ENCODE measurements at places on chromosomes 1 and 21.

GRCh38 chr1:198647055-198647454 is 8.2 kb downstream of the PTPRC start:
- DNase-seq, result no peak

DNA sequence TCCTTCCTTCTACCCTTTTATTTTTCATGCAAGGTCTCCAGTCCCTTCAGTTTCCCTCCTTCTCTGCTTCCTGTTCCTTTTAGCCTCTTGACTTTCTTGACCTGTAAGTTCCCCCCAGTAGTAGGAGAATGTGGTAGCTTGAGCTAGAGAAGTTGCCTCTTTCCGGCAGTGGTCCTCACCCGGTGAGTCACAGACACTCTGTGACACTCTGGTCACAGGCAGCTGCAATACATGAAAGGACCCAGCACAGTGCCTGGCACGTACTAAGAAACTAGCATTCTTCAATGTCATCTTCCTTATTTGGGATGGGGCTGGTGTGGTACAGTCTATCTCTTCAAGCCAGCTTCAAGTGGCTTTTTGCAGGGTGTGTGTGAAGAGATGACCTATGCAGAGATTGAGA is 16.0 kb downstream of the PFKFB2 start:
- DNase-seq, result no peak

- no peak for DNase-seq
Measured at GRCh38 chr1:184352776-184353175, 34.1 kb upstream of the C1orf21 start.

DNA sequence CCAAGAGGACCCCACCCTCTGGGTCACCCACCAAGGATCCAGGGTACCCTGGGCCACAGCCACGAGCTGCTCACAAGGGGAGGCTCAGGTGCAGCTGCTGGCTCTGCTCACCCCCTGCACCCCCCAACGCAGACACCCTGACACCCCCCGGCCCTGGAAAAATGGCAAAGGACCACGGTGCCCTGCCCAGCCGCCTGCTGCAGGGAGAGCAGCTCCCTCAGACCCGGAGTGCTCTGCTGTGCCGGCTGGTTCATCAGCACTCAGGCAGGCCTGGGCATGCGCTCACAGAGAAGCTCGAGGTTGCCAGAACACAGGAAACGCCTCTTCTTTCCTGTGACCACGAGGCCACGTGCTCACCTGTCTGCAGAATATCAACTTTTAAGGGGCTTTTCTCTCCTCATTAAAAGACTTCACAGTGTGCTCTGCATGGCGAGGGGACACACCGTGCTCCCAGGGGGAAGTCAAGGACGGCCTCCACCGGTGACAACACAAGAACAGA is 4.3 kb upstream of the C1QTNF12 start:
- DNase-seq, result peak; percentile 31

GRCh38 chr1:4734791-4735190 is 80.4 kb downstream of the AJAP1 start:
- DNase-seq, result no peak

- DNase-seq, result peak; percentile 38
Measured at GRCh38 chr1:54570161-54570560, 22.1 kb downstream of the ACOT11 start.

- no peak for DNase-seq
Measured at GRCh38 chr1:38296047-38296446, 249.5 kb upstream of the POU3F1 start.

- DNase-seq, result no peak
Measured at GRCh38 chr1:168553680-168554553, 10.1 kb upstream of the XCL2 start.

DNA sequence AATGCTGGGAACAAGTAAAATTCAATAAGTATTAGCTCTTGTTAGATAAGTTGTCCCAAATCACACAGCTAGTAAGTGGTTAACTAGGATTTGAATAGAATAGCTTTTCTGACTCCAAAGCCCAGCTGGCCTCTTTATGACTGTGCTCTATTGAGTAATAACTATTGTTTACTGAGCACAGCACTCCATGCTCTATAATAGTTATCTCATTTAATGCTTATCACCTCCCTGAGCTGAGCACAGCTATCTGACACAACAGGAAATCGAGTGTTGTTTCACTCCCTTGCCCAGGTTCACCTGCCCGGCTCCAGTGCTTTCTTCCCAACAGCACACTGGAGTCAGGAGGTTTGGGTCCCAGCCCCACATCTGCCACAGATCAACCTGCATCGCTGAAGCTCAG is 38.8 kb upstream of the STMN1 start:
- no peak for DNase-seq

GRCh38 chr1:93576346-93576745 is 105.3 kb downstream of the BCAR3 start:
- no peak for DNase-seq

DNA sequence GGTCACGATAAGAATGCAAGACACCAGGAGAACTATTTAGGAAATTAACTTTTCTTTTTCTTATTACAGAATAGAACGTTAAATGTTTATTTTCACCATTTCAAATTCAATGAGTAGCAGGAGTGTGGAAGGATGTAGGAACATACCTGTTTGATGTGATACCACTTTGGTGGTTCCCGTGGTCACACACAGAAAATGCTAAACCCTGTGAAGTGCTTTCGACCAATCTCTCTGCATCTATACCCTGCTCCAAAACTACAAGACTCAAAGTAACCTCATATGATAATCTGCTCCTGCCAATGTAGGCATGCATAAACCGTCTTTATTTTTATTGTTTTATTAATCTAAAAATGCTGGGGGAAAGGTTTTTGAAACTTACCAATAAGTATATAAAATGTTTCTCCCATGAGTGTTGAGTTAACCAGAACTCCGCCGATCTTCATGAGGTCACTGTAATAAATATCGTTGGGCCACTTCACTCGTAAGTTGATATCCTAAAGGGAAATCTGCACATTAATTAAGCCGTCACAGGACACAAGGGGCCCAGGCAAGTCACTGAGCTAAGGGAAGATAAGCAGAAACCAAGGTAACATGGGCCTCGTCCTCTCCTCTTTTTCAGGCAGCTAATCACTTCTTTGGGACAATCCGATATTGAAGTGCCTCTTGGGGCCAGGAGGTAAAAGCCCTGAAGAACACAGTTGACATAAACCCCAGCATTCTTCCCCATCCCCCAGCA is 60.6 kb downstream of the SIM2 start:
- no peak for DNase-seq

GRCh38 chr1:82879701-82880305 is 1079.1 kb downstream of the ADGRL2 start:
- no peak for DNase-seq

GRCh38 chr1:154775621-154776605 is 94.2 kb downstream of the KCNN3 start:
- DNase-seq, result no peak

DNA sequence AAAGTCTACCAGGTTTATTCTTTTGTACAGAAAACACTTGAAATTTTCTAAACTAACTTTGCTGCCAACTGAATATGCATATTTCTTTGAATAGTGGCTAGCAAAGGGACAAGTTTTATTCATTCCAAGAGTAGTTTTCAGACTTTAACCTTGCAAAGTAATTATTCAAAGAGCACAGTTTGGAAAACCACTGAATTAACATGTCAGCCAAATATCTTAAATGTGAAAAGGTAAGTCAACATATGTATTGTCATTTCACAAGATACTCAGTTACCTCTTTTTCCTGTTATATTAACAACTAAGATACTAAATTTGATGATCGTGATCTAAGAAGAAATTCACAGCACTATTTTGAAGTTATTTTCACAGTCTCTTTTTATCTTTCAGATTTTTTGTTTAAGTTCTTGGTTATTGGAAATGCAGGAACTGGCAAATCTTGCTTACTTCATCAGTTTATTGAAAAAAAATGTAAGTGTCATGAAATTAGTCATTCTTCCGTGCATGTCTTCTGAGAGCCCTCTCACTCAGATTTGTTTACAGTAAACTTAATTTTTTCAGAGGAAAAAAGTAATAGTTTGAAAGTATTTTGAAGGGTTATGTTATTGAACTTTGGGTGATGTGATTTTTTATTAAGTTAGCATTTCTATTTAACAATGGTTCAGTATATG is 15.3 kb downstream of the RAB4A start:
- no peak for DNase-seq

- DNase-seq, result no peak
Measured at GRCh38 chr1:78620666-78621065, 418 bp downstream of the IFI44L start.

DNA sequence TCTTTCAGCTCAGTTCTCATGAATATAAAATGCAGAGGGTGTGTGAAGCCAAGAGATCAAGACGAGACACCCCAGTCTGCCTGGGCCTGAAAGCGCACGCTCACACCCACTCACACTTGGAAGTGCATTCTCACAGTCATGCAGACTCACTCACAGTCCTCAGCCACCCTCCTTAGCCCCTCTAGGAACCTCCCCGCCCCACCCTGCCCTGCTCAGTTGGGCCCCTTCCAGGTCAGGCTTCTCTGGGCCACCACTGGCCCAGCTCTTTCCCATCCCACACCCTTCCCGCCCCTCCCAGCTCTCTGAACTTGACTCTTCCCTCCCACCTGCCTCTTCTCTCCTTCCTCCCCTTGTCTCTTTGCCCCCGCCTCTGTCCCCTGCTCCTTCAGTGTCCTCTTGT is 93.8 kb downstream of the EPHB2 start:
- no peak for DNase-seq

DNA sequence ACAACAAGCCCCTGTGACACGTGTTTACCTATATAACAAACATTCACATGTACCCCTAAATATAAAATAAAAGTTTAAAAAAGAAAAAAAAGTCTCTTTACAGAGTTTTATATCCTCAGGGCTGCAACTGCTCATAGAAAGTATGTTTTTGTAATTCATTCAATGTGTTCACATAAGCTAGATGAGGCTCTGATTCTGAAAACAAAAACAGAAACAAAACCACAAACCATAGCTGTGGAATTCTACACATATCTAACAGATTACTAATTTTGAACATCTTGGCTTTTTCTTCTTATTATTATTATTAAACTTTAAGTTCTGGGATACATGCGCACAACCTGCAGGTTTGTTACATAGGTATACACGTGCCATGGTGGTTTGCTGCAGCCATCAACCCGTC is 579.6 kb upstream of the ZRANB2 start:
- DNase-seq, result no peak

- DNase-seq, result no peak
Measured at GRCh38 chr1:67264899-67265298, 42.8 kb upstream of the IL12RB2 start.

DNA sequence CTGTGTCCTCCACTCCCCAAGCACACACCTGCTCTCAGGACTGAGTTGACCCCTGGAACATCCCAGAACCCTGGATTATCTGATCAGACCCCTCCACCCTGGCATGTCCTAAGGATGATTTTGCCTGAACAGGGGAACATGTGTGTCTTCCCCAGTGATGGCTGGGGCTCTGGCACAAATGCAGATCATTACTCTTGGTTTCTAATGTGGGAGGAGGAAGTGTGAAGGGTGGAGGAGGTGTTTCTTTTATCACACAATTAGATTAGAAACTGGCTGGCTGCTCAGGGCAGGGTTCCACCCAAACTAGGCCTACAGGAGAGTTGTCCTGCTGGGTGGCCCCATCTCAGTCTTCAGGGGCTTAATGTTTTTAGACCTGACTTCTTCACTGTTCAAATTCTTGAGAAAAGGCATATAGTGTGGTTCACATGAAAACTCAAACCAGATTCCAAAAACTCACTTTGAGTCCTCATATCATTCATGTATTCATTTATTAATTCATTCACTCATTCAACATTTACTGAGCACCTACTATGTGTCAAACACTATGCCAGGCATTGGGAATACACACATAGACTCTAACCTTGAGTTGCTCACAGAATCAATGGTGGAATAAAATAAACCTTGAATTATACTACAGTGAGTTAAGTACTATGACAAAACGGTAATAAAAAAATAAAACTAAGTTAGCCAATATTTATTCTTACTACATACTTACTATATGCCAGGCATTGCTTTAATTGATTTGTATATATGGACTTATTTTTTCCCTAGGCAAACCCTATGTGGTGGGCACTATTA is 221.8 kb upstream of the JUN start:
- DNase-seq, result no peak

- no peak for DNase-seq
Measured at GRCh38 chr1:59412718-59413326, 115.9 kb downstream of the FGGY start.

DNA sequence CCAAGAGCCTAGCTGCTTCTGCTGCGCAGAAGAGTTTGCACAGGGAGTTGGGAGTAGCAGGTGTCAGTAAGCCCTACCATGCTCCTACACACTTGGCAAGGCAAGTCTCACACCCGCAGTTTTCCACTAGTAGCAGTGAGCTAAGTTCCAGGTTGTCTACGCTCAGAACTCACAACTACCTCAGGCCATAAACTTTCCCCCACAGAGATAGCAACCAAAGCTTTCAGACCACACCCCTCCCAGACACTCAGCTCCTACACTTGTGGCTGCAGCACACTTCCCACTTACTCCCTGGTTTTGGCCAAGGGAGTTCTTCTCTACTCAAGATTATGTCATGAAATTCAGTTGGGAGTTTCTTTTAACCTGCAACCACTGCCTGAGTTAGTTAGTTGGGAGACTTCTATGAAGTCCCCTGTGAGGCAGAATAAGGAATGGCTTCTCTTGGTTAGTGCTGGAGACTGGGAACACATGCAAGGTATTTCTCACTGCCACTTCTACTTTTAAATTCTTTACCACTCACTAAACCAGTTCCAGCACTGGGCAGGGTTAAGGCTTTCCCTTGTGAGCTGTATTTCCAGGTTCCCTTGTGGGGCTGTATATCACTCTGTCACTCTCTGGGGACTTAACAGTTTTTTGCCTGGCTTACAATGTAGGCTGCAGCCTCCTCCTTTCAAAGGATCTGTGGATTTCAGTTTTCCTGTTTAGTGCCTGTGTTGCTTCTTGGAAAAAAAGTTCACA is 18.3 kb upstream of the MAB21L3 start:
- DNase-seq, result no peak

DNA sequence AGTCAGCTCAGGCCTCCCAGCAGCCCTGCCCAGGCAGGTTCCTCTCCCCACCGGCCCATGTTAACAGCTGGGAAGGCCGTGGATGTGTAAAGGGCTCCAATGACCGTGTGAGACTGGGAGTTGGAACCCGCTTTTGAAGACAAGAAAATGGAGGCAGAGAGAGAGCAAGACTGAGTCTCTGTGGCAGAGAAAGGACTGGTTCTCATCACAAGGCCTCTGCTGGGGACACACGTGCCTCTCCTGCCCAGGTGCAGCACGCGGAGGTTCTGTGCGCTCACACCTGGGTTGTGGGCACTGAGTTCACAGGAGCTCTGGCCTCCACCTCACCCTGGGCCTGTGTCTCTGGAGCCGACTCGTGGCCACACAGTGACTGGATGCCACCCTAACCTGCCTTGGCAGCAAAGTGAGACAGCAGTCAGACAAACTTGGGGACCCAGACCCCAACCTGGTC is 27.0 kb downstream of the RUNX3 start:
- no peak for DNase-seq
